Naive thymus-derived CD8-positive, alpha-beta T cell (primary cell): ENCODE measurements at places on chromosomes 4 and X.

DNA sequence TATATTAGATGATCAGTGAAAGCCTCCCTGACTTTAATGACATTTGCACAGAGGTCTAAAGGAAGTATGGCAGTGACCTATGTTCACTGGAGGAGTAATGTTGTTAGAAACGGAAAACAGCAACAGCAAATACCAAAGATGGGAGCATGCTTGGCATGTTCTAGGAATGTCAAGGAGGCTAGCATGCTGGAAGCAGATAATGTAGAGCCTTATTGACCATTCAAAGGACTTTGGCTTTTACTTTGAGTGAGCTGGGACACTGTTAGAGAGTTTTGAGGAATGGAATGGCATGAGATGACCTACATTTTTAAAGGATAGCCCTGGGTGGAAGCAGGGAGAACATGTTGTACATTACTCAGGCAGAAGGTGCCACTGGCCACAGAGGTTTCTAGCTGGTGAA lies 6.0 kb downstream of the RPA4 start:
- no peak for DNase-seq

- DNase-seq: no peak
Observed at GRCh38 chr4:98092833-98093439, 50.3 kb downstream of the STPG2 start.

- no peak for DNase-seq
Observed at GRCh38 chr4:88143504-88143903, 14.9 kb downstream of the ABCG2 start.

GRCh38 chr4:163495900-163496299 lies 1.4 kb downstream of the TMA16 start:
- no peak for DNase-seq

- DNase-seq: no peak
Observed at GRCh38 chr4:153824501-153824900, 35.6 kb upstream of the SFRP2 start.

DNA sequence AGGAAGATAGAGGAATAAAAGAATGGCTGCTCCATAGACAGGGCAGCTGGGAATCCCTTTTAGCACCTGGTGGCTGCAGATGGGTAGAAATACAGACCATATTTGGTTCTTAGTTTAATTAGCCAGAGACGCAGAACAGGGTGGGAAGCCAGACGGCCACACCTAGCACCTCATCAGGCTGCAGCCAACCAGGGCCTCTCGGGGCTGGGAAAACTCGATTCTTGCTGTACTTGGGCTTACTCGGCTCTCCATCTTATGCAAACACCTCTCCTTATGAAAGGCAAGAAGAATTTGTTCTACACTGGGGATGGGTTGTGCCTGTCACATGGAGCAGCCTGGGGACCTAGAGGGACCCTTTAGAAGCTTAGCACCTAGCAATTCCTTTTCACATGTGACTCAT lies 19.7 kb downstream of the IRAK1 start:
- DNase-seq: no peak

- DNase-seq: no peak
Observed at GRCh38 chrX:22689290-22689689, 310.5 kb upstream of the DDX53 start.

DNA sequence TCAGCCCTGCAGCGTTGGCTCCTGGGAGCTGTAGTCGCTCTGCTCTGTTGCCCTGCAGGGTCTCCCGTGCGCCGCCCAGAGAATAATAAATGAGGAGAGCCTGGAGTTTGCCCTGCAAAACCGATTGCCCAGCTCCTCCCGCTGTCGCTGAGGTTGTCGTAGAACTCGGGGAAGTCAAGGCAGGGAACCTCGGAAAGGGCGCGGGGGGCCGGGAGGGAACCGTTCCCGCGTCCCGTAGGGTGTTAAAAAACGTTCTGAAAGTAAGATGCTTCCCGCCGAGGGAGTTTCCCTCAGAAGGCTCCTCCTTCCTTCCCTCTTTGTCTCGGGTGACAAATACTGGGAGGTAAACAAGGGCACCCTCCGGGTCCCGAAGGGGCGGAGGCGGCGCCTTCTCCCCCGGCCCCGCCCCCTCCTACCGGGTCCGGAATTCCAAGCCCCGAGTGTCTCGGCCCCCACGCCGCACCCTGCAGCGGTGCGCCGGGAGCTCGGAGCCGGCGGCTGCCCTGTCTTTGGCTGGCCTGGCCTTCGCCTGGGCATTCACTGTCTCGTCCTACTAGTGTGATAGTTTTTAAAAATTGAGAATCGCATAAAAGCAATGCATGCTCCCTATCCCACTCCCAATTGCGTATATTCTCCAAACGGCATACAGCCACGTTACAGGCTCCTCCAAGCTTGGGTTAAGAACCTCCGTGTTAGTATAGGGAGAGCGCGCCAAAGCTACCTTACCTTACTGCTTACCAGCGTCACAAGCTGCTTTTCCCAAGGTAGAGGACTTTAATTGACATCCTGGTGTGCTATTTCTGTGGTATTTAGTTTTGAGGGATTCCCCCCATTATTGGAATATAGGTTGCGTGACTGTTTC lies 964 bp upstream of the HMGB2 start:
- peak; percentile 58 for DNase-seq

DNA sequence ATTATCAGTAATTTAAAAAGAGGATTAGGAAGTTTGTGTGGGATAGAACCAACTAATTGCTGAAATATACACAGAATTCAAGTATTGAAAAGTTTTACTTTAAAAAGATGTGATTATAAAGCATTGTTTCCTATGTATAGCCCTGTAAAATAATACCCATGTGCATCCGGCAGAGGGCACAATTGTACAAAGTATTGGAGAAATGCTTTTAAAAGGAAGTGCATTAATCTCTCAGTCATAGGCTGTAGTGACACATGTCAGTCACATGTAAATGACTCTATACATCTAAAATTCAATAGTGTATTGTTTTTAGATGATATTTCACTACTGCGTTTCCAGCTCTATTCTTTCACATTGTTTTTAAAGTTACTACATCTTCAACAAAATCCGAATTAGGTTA lies 9.7 kb upstream of the GEMIN8 start:
- DNase-seq: peak; percentile 53

DNA sequence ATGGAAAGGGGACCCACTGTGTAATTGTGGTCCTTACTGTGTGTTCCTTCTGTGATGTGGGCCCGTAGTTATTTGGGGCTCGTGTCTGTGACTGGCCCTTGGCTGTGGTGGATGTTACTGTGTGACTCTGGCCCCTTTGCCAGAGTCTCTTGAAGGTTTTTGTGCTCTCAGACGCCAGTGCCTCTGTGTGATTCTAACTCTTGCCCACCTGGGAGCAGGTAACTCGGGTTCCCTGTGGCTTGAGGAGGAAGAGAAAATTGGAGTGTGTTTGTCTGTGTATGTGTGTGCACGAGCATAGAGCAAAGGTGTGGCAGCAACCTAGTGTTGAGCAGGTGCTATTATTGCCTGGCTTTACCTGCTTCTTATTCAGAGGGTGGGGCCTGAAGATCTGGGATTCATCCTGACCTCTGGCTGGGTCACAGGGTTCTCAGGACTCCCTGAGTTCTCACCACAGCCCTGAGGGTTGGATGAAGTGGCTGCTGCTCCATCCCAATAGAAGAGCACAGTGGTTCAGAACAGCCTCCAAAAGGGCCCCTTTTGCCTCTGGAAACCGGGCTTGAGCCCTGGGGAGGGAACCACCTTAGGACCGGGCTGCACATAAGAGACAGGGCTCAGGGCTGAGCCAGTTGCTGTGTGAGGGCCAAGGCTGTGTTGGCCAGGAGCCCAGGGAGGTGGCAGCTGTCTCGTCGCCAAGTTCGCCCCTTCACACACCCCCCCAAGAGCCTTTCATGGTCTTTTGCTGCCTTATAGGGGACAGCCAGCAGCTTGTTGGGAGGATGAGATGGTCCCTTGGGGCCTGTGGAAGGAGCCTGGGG lies 1.3 kb downstream of the RBM10 start:
- no peak for DNase-seq

DNA sequence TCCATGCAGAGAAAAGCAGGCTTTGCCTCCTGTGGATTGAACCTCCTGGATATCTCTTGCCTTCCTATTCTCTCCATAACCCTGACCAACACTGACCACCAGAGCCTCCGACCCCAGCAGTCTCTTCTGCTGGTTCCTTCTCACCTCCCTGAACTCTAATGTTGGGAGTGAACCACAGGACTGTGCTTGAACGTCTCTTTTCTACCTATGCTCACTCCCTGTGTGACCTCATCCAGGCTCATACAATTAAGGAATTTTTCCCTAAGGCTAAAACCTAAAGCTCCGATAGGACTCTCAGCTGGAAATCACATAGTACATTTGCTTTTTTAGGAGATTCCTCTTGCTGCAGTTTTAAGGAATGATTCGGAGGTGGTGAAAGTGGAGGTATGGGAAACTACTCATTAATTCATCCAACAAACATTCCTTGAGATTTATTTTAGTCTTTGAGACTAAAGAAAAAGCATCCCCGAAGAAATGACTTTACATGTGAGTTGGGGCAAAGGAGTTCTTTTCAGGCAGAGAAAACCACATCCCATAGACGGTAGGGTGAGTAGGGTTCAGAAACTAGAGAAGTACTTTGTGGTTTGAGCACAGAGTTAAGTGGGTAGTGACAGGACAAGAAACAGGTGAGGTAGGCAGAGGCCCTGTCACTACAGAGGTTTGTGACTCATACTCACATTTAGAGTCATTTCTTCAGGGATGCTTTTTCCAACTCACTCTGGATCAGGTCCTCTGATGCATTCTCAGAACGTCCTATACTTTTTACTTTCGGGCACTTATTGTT lies 30.8 kb downstream of the NDNF start:
- DNase-seq: no peak

GRCh38 chrX:7720519-7720918 lies 122.5 kb upstream of the VCX start:
- DNase-seq: no peak

- no peak for DNase-seq
Observed at GRCh38 chrX:44400588-44400987, 57.1 kb upstream of the EFHC2 start.

GRCh38 chr4:147198411-147199051 lies 252.9 kb upstream of the TTC29 start:
- no peak for DNase-seq

DNA sequence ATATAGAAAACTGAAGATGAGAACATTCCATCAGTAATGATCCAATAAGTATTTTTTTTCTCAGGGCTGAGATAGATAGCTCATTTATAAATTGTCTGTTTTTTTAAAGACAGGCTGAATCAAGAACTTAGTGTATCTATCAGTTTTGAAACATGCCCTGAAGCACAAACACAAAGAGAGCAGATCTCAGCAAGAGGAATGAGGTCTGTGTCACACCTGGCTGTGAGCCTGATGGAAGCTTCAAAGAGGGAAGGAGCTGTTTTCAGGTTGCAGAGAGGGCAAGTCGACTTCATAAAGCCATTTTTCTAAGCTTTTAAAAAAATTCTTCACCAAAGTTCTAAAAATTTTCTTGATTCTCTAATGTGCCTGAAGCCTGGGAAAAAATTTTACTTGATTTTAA lies 434.9 kb downstream of the PDGFC start:
- DNase-seq: no peak

DNA sequence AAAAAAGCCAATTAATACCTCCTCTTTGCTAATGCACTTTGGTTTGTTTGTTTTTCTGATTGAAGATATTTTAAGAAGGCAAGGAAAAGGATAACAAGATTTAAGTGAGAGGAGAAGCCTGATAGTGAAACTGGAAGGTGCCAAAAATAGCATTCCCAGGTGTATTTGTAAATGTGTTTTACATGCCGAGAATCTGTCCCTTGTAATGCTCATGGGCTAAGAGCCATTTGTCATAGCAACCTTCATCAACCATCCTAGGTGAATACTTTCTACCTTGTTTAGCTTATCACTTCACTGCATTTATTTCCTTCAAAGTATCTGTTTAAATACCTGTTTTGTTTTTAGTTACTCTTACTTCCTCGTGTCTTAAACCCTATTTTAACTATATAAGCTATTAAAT lies 127.8 kb downstream of the KCTD8 start:
- DNase-seq: no peak

GRCh38 chr4:7738458-7739076 lies 201.1 kb downstream of the AFAP1 start:
- DNase-seq: no peak

DNA sequence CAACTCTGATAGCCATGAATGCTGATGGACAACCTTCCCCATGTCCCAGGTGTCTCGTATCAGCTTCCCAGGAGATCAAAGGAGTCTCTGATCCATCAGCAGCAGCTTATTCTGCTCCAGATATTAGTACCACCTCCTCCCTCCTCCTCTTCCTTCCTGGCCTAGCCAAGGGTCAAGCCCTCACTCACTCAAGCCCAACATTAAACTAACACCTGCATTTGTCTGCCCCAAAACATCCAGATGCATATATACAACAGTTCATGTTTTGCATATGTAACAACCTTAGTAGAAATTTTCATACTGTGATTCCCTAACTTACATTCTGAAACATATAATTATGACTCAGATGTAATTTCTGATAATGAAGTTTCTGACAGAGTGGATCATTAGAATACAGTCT lies 29.9 kb downstream of the BCLAF3 start:
- no peak for DNase-seq

GRCh38 chr4:99383399-99383798 lies 30.9 kb upstream of the ADH1C start:
- DNase-seq: no peak

DNA sequence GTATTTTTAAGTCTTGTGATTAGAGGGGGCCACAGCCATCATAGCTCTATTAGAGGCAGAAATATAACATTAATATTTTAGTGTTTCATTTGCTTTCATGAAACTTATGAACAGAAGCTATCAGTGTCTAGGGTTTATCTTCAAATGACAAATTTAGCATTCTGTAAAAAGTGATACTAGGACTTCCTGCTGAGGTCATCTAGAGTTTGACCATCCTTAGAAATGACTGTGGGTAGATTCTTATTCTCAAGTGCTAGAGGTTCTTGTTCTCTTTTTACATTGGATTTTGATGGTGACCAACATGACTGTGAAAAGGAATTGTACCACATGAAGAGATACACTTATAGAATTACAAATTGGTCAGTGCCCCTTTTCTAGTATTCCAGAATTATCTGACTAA lies 568.6 kb downstream of the RPA4 start:
- DNase-seq: no peak

- DNase-seq: no peak
Observed at GRCh38 chrX:10502961-10503360, 117.4 kb downstream of the MID1 start.

- no peak for DNase-seq
Observed at GRCh38 chr4:118994030-118994429, 105.4 kb downstream of the SYNPO2 start.

- no peak for DNase-seq
Observed at GRCh38 chrX:67780694-67781109, 236.9 kb downstream of the AR start.
